ENCODE measurements at places on chromosomes 1 and 21.

DNA sequence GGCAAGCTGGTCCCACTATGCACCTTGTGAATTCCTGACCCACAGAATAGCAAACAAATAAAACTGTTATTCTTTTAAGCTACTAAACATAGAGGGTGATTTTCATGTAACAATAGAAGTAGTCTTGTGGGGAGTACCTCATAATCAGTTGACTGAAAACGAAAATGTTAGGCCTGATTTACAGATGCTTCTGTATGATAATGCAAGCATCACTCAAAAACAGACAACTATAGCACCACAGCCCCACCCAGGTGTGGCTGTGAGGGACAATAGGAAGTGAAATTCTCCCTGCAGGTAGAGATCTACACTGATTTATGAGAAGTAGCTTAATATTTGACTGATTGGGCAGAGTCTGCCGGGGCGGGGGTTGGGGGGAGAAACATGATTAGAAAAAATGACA, 26.5 kb upstream of the KRTAP19-8 start:
- no peak for DNase-seq

- no peak for DNase-seq
Observed at GRCh38 chr1:67611846-67612245, 73.2 kb upstream of the GADD45A start.

DNA sequence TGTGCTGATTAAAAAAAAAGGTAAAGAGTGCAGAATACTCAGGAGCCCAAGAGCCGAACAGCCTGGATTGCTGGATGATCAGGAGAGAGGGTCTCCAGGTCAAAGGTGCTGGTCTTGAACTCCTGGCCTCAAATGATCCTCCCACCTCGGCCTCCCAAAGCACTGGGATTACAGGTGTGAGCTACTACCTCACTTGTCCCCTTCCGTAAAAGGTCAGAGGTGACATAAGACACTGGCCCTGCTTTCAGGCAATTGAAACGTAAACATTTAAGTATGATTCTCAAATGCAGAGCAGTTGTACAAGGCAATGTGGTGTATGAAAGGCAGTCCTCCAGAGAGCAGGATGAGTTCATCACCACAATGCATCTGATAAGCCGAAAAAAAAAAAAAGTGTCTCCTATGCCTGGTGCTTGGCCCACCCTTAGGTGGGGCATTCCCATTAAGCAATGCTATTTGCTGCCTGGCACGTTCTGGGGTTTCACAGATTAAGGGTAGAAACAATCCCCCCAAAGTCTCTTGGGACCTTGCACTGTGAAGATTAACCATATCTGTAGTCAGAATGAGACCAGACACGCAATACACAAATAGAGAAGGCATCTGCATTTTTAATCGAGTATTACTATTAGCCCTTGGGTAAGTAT, 47.7 kb downstream of the PARP1 start:
- no peak for DNase-seq

GRCh38 chr1:72997624-72998023, 715.3 kb upstream of the NEGR1 start:
- no peak for DNase-seq

DNA sequence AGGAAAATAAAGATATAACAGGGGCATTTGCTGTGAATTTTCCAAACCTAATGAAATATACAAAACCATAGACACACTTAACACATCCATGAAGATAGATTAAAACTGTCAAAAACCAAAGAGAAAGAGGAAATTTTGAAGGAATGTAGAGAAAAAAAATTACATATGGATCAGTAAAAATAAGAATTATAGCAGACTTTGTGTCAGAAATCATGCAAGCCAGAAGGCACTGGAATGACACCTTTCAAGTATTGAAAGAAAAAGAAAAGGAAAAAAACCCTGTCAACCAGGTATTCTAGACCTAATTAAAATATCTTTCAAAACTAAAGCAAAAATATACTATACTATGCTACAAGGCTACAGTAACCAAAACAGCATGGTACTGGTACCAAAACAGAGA, 125.8 kb upstream of the PALMD start:
- DNase-seq = no peak

DNA sequence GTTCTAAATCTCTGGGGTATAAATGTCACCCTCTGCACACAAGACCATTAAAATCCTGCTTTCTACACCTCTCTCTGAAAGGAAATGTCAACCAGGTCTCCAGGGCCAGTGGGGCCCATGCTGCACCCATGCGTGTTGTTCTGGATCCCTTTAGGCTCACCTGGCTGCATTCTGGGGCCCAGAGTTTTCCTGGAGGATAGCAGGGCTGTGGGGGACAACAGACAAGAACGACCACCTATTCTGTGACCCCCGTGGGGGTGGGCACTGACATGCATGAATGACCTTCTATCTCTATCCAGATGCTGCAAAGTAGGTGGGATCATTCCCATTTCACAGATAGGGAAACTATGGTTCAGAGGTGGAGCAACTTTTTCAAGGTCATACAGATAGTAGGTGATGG, 41.6 kb downstream of the TNNT2 start:
- no peak for DNase-seq

GRCh38 chr1:109776911-109777310, 13.2 kb upstream of the EPS8L3 start:
- DNase-seq = peak; percentile 66

DNA sequence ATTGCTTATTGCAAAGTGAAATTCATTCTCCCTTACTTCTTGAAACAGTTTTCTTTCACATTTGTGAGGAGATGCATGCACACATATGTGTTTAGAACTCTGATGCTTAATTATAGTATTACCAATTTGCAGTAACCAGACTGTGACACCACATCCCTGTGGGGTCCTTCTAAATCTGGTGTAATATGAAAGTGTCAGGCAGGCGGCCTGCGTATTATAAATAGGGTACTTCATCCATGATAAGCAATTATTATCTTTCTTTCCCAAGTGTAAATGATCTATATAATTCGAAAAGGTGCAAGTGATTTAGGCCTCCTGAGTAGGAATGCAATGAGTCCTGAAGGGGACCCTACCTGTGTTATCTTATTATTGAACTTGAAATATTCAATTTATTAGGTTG, 876 bp downstream of the EFCAB7 start:
- DNase-seq = no peak

DNA sequence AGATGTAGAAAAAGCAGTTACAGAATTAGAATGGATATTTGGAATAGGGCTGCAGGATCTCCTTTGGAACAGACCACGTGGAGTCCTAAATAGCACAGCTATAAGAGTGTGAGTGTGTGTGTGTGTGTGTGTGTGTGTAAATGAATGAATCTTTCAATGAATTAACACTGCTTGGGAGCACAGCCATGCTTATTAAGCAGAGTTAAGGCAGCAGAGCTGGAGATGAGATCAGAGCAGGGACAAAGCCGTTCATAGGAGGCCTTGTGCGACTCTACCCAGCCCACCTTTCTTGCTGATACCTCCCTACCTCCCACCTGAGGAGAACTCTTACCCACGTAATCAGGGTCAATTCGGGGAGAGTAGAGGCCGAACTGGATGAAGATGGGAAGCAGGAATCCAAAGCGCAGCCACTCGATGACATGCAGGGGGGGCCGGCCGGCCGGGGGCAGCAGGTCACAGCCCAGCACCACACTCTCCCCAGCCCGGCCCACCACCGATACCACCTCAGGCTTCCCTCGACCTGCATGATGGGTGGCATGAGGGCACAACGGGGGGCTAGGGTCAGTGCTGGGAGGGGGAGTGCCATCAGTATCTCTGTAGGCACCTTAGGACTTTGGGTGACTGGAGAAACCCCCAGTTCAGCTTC, 2.7 kb downstream of the IGSF9 start:
- no peak for DNase-seq

- no peak for DNase-seq
Observed at GRCh38 chr1:27530192-27530591, 40.2 kb upstream of the WASF2 start.

- DNase-seq = no peak
Observed at GRCh38 chr1:233603478-233603877, 10.4 kb upstream of the KCNK1 start.

- no peak for DNase-seq
Observed at GRCh38 chr21:45382697-45382997, 22.3 kb upstream of the COL18A1 start.

- no peak for DNase-seq
Observed at GRCh38 chr1:6906783-6907182, 121.5 kb downstream of the CAMTA1 start.

DNA sequence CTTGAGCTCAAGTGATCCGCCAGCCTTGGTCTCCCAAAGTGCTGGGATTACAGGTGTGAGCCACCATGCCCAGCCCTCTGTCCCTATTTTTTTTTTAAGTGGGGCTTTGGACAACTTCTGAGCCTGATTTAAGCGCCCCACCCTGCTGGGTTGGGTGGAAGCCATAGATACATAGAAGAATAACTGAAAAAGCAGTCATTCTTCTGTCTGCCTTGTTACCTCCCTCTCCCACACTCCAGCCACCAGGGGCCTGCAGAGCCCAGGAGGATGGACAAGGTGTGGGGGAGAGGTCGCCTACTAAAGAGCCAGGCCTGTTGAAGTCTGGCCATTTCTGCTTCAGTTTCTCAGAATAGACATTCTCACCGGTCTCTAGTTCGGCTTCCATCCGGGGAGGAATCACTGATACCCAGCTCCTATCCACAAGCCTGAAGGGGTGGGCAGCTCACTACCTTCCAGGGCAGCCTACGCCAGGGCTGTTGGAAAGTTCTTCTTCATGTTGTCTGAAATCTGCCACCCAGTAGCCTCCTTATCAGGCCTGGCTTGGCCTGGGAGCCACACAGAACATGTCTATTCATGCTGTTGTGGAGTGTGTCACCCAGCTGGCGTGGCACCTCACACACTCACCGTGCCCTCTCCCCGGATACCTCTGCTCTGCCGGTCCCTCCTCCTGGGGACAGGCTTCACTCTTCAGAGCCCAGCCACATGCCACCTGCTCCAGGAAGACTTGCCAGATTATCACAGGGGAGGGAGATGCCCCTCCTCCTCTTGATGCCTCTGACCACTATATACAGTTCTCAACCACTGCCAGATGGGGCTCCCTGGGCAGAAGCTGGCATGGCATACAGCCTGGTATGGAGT, 27.7 kb downstream of the KNCN start:
- DNase-seq = no peak

GRCh38 chr1:40030528-40031135, 9.9 kb upstream of the CAP1 start:
- DNase-seq = no peak

- no peak for DNase-seq
Observed at GRCh38 chr1:20981915-20982314, 194.8 kb downstream of the EIF4G3 start.

- DNase-seq = no peak
Observed at GRCh38 chr21:34023691-34024373, 49.5 kb upstream of the MRPS6 start.

DNA sequence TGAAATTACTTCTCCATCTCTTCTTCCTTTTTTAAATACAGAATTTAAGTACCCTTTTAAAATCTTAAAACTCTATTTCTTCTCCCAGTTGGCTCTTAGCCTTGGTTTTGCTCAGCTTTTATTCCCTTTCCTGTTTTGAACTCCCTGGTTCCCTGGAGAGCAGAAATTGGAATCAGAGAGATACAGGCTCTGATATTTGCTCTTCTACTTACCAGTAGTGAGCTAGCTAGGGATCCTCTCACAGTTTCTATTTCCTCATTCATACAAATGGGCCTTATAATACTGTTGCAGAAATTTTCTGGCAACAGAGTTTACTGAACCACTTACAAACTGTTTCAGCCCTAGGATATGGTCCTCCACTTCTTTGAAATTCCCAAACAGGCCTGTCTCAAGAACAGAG, 606.3 kb downstream of the NUF2 start:
- DNase-seq = no peak
